Stimulated activated CD4-positive, alpha-beta T cell treated with anti-CD3 and anti-CD28 coated beads, Interleukin-2, amount 100 ng/mL, for 24 hours (primary cell): ENCODE measurements at places on chromosomes 16 and 17.

- peak; percentile 61 for DNase-seq
These were observed 1.0 kb upstream of the CKLF start for GRCh38 chr16:66551348-66551759.

- DNase-seq = no peak
These were observed 32.7 kb downstream of the TLE7 start for GRCh38 chr16:71409011-71409775.

- no peak for DNase-seq
These were observed 56.1 kb downstream of the IRF8 start for GRCh38 chr16:85954927-85955519.

- DNase-seq = no peak
These were observed 42.7 kb downstream of the SOCS3 start for GRCh38 chr17:78316867-78317789.

- DNase-seq = no peak
These were observed 16.1 kb upstream of the NPTX1 start for GRCh38 chr17:80492343-80493136.

- DNase-seq = peak; percentile 26
These were observed 667.4 kb upstream of the SALL1 start for GRCh38 chr16:51818342-51818944.

GRCh38 chr16:1089439-1089821 is 6.6 kb downstream of the C1QTNF8 start:
- no peak for DNase-seq

DNA sequence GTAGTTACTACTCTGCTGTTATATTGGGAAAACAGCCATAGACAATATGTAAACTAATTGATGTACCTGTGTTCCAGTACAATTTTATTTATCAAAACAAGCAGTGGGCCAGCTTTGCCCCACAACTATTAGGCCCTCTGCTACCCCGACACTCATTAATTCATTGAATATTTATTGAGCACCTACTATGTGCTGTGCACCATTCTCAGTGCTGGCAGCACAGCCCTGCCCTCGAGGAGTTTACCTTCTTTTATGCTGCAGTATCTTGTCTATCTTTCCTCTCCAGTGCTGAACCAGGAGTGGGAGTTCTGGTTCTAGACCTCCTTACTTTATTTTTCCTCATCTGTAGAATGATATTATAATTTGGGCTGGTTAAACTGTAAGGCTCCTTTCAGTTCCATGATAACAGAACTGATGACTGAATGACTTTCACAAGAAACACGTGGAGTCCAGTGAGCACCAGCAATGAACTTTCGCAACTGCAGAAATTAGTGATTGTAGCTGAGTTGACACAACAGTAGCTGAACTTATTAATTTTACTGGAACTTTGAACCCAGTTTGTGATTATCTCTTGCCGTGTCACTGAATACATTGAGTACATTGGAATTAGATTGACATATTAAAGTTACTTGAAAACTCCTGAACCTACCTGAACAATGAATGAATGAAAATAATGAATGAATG is 2.4 kb downstream of the GOSR2 start:
- no peak for DNase-seq

DNA sequence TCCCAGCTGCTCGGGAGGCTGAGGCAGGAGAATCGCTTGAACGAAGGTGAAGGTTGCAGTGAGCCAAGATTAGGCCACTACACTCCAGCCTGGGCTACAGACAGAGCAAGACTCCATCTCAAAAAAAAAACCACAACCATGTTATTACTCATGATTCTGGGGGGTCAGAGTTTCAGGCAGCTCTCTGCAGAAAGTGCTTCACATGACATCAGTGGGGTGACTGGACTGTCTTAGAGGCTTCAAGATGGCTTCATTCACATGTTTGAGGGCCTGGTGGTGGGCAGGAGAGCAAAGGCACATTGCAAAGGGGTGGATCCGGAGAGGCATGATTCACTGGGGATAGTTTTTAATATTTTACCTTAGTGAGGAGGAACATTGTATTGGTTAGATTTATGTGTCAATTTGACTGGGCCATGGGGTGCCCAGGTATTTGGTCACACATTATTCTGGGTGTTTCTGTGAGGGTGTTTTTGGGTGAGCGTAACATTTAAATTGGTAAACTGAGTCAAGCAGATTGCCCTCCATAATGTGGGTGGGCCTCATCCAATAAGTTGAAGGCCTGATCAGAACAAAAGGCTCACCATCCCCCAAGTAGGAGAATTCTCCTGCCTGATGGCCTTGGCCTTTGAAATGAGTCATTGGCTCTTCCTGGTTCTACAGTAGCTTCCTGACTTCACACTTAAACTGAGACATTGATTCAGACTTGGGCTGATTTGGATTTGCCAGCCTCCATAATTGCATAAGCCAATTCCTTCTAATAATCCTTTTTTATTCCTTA is 109.8 kb downstream of the GOSR1 start:
- no peak for DNase-seq

- DNase-seq = no peak
These were observed 387.2 kb downstream of the NPIPA8 start for GRCh38 chr16:17949141-17949981.

GRCh38 chr17:17134957-17135333 is 71.2 kb downstream of the PLD6 start:
- DNase-seq = no peak

DNA sequence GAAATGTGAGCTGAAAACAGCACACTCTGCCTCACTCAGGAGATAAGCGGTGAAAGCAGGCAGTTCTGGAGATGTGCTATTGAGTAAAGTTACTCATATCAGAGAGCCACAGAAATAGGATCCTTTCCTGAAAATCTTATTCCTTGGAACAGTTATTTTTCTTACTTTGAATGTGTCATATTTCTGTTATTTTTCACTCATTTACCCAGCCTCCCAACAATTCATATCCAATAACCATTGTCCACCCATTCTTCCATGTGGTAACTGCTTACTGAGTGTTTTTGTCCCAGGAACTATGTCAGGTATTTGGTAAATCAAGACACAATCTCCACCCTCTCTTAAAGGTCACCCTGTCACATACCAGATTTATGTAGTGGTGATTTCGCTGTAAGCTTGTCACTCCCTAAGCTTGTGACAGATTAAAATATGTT is 144.9 kb downstream of the PARN start:
- DNase-seq = no peak

DNA sequence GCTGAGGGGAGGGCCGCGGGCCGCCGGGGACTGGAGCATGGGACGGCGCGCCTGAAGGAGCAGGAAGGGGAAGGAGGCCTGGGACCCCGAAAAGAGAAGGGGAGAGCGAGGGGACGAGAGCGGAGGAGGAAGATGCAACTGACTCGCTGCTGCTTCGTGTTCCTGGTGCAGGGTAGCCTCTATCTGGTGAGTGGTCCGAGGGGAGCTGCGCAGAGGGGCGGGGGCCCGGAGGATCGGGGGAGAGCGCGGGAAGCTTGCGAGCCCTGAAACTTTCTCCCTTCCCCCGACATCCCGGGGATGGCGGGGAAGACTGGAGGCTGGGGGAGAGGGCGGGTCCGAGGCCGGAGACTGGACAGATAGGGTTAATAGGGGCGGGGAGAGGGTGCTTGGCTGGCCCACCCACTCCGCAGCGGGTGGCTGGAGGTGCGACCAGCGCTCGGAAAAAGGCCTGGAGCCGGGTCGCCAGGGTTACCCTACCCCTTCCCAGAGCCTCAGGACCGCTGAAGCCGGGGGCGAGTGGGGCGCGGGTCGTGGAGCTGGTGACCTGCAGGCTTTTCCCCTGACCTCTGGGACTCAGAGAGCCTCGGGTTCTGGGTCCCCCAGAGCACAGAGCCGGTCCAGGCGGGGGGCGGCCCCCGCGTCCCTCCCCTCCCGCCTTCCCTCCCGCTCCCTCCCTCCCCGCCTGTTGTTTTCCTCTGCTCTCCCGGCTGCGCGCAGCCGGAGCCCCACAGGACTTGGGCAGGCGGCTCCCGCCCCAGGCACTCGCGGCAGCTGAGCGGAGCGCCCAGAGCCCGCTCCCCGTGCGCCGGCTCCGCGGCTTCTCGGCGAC is 631 bp downstream of the NXPH3 start:
- DNase-seq = no peak

- DNase-seq = no peak
These were observed 36.3 kb downstream of the GNA13 start for GRCh38 chr17:65020284-65020683.

DNA sequence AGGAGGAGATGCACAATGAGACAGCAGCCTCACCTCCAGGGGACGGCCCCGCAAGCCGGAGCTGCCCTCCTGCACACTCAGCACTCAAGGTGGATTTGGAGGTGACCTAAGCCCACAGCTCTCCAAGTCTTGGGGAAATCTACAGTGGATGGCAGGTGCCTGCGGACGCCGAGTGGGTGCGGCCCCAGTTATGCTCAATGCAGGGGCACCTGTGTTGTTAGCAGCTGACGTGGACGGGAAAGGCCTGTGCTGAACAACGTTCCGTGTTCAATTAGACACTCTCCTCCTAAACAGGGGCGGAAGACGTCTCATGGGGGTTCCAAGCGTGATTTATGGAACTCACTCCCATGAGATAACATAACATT is 22.0 kb upstream of the METRNL start:
- DNase-seq = no peak

DNA sequence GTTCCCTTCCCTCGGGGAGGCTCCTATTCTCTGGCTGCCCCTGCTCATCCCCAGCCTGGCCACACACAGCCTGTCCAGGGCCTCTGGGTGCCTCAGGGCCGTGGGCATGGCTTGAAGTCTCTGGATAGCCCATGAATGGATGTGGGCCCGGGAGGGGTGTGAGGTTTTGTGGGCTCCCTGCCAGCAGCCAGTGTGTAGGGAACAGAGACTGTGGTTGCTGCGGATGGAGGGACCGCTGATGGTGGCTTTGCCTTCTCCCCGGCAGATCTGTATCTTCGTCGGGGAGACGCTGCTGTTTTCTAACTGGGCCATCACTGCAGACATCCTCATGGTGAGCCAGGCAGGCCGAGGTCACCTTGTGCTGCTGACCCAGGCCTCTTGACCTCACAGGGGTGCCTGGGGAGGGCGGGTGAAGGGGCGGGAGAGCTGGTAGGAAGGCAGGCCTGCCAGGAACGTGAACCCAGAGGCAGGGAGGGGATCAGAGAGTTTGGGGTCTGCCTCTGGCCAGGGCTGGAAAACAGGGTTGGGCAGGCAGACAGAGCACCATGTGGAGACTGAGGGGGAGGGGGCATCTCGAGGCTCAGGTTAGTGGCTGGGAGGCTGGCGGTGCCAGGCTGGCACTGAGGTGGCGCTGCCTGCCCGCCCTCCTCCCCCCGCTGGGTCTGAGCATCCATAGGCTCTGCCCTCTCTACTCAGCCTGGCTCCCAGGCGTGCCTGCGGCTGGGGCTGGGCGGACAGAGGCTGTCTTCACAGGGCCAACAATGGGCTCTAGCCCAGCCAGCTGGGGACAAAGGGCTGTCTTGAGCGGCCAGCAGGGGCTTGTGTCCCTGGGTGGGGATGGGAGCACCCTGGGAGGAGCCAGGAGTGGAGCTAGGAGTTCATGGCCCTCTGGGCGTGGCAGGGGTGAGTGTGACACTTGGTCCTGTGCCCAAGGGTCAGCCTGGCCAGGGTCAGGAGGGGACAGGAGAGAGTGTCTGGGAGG is 21.4 kb downstream of the MYBBP1A start:
- no peak for DNase-seq

GRCh38 chr16:3004319-3004718 is 8.4 kb upstream of the CLDN9 start:
- DNase-seq = no peak

DNA sequence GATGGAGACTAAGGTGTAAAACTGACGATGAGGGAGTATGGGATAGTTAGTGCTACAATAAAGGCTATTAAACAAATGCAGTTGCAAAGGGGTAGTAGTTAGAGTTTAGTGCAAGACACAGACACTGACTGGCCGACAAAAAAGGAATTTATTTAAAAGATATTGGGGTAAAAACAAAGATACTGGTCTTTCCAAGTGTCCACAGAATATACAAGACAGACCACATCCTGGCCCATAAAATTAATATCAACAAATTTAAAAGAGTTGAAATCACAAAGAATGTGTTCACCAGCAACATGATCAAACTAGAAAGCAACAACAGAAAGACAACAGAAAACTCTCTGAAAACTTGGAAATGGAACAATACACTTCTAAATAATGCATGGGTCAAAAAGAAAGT is 54.7 kb downstream of the CFDP1 start:
- DNase-seq = no peak

GRCh38 chr16:72856797-72857196 is 191.1 kb downstream of the ZFHX3 start:
- DNase-seq = peak; percentile 20

DNA sequence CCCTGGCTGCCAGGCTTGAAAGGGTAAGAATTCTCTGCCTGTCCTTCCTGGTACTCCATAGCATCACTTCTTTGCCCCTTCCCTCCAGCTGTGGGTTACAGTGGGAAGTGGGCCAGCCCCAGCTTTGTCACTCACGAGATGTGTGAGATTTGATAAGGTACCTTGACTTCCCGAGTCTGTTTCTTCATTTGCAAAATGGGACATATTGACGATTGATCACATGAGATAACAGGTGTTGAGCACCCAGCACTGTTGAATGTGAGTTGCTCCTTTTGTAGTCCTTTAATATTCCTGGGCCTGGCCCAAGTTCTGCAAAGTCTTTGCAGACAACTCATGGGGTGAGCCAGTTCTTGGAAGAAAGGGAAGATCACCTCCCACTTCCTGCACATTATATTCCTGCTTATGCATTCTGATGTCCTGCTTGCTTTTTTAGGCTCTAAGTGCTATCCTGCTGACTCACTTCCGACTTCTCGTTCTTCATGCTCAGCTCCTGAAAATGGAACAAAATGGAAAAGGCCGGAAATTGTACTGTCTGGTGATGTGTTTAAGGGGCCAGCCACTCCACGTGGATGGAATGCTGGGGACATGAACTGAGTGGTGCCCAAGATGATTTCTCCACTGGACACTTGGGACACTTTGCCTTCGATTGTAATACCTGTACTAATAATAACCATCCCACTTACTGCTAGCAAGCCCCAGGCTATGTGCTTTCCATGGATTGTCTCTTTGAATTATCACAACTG is 8.3 kb upstream of the NLK start:
- DNase-seq = no peak

GRCh38 chr16:68079626-68080344 is 5.4 kb upstream of the NFATC3 start:
- peak; percentile 74 for DNase-seq

DNA sequence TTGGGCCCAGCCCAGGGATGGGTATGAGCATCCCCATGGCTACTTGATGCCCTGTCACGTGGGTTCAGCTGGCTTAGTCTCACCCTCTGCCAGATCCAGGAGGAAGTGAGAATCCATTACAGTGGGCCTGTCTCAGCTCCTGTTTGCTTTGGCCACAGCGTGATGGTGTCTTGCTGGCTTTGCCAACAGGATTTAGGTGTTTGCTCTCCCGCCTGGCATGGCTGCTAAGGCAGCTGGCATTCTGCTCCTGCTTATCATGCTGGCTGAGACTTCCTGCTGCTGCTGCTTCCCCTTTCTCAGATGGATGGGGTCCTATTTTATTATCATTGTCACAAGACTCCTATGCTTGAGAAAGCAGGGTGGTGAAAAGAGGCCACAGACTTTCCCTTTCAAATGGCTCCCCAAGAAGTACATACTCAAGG is 28.3 kb upstream of the HOXB13 start:
- no peak for DNase-seq

GRCh38 chr17:69451416-69452394 is 37.2 kb downstream of the MAP2K6 start:
- DNase-seq = no peak
